ENCODE measurements at places on chromosomes 7 and 10.

DNA sequence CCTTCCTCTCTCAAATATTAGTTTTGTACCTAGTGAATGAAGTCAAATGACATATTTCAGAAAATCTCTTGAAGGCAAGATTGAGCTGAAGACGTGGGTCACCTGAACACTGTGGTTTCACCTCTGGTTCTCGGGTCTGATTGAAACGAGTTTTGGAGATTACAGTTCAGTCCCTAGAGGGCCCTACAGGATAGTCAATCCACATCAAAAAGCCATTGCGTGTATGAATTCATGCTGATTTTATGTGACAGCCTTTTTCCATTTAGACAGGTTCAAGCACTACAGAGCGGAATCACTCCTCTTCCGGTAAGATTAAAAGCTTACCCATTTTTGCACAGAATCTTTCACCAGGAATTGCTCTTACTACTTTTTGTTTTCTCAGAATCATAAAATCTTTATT lies 62.2 kb downstream of the VIM start:
- no peak for DNase-seq

- DNase-seq, result no peak
Measured at GRCh38 chr7:80916770-80917741, 1.8 kb downstream of the SEMA3C start.

DNA sequence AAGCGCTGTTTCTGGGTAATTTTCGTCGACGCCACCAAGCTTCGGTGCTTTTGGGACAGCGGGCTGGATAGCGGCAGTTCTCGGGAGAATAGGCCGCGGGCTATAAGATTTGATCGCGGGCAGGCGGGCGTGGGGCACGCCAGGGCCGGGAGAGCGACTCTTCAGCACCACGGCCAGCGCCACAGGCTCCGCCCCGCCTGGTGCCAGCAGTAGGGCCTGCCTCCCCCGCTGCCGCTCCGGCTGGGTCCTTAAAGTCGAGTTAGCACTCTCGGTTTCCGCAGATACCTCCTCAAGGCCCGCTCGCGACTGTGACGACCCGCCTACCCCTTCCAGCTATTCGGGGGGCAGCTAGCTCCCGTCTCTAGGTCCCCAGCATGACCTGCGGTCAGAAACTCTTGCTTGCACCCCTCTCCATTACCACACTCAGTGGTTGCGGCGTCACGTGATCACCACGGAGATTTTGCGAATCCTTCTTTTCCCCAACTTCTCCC lies 9.4 kb downstream of the NXPH1 start:
- peak; percentile 1 for DNase-seq

GRCh38 chr10:78456649-78457400 lies 423.2 kb downstream of the RPS24 start:
- DNase-seq, result no peak

DNA sequence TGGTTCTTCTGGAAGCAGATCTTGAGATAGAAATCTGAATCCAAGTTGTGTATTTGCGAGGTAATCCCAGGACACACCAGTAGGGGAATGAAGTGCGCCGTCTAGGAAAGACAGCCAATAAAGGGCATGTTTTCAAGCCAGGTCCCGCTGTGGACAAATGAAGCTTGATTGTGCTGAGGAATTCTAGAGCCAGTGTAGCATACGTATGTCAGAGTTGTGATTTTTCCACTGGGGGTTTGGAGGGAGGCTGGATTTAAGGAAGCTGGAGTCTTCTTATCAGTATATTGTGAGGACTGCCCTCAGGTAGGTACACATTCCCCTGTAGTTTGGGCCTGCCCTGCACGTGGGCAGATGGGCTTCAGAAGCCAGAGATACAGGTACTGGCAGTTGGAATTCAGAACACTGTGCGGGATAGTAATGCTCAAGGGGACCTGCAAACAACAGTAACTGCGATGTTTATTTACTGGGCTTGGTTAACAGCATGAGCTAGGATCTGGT lies 50.9 kb downstream of the GALNT11 start:
- DNase-seq, result no peak

GRCh38 chr10:70672165-70673042 lies at the start of gene ADAMTS14:
Gene ADAMTS14, plus strand, starts transcription at chr10:70672506. Its CDS starts 297 bp downstream, at chr10:70672803.
- DNase-seq, result no peak

DNA sequence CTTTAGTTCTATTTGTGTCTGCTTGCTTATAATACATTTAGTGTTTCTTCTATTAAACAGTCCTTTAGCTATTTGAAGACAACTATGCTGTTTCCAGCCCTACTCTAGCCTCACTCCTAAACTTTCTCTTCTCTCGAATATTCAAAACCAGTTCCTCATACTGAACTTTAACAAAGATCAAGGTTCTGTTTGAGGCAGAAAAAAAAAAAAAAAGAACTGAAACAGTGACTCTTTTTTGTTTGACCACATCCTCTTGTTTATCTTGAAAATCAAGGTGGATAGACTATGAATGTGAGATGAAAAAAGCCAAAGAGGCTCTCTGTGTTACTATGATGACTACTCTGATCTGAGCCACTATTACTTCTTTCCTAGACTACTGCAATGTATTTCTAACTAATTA lies 154.3 kb downstream of the ZNF365 start:
- no peak for DNase-seq

GRCh38 chr10:88999625-89000024 lies 9.0 kb downstream of the FAS start:
- DNase-seq, result no peak

DNA sequence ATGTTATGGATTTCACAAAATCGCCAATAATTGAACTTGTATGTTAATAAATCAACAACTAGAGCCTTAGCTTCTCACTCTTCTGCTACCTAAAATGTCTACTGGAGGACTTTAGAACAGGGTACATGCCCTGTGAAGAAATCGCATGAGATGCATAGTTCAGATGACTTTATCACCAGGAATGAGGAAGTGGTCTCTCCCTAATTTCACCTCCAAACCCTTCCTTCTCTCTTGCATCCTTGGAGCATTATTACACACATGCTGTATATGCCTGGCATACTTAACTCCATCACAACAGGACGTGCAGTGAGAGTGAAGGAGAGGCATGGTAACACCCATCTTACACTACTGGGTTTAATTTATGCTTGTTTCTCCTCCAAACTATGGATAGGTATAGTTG lies 27.8 kb downstream of the RHEB start:
- DNase-seq, result no peak

GRCh38 chr7:14767716-14768425 lies 134.7 kb downstream of the DGKB start:
- no peak for DNase-seq

GRCh38 chr10:90447831-90448230 lies 410.0 kb downstream of the HTR7 start:
- DNase-seq, result no peak

GRCh38 chr10:34956756-34957155 lies 133.4 kb downstream of the CUL2 start:
- DNase-seq, result no peak

DNA sequence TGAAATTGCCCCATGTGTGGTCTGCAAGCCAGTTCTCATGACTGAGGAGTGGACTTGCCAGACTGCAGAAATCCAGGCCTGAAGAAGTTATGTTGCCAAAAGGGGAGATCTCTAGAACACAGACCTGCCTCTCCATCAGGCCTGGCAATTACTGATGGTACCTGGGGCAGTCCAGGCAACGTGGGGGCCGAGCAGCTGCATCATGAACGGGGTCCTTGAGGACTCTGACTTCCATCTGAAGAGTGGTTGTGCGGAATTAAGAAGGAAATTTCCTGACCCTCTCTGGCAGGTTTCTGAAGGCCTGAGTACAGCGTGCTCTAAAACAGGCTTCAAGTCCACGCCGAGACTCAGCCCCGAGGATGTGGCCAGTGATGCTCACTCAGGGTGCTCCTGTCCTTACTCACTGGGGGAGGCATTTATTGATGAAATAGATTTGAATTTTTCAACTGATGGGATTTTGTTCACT lies 30.4 kb downstream of the RAMP3 start:
- DNase-seq, result no peak

GRCh38 chr10:89710753-89711152 lies 9.4 kb downstream of the KIF20B start:
- no peak for DNase-seq

DNA sequence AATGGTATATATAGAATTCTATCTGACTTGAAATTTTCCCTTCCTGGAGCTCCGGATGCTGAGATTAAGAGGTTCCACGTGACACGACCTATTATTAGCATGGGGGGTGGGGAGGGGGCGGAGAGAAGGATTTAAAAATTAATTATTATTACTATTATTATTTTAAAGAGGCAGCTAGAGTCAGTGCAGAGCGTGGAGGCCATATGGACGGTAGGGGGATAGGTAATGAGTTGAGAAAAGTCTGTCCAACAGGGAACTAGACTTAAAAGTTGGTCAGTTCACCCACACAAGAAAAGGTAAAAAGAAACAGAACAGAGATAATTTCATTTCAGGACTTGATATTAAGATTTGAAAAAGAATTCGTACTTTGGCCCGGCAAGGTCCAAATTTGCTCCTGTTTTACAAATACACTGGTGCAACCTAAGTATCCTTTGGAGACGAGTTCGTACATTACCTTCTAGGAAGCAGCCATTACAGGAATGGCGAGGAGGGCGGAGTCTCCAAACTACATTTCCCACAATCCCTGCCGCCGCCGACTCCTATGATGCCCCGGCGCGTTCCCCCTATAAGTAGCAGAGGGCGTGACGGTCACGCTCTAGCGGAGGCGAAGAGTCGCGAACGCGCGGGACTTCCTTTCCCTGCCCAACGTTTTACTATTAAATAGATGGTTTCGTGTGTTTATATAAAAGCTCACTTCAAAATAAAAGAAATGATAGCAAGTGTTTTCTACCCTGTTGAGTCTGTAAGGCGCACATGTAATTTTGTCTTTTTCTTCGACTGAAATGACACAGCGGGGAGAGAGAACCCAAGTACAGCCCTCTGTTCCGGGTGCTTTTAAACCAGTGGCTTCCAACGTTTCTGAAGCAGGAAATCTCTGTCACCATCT lies at the start of gene SMIM30:
TSS of gene SMIM30 (minus strand) at position 481 of the 886 bp plus-strand sequence. CDS start 976 bp downstream, outside the sequence.
- peak; percentile 70 for DNase-seq

DNA sequence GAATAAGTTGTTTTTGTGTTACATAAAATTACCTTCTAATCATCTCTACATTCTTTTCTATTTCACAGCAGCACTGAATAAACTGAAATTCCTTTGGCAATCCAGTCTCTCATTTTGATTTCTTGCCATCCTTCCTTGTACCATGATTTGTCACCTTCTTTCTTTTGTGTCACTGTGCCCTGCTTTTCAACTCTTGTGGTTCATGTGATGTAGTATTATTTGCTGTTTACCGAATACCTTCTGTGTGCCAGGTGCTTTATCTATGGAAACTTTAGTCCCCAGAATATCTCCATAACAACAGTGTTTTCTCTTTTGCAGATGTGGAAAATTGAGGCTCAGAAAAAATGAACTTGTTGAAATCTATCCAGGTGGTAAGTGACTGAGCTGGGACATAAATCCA lies 220.3 kb downstream of the STK31 start:
- DNase-seq, result no peak

DNA sequence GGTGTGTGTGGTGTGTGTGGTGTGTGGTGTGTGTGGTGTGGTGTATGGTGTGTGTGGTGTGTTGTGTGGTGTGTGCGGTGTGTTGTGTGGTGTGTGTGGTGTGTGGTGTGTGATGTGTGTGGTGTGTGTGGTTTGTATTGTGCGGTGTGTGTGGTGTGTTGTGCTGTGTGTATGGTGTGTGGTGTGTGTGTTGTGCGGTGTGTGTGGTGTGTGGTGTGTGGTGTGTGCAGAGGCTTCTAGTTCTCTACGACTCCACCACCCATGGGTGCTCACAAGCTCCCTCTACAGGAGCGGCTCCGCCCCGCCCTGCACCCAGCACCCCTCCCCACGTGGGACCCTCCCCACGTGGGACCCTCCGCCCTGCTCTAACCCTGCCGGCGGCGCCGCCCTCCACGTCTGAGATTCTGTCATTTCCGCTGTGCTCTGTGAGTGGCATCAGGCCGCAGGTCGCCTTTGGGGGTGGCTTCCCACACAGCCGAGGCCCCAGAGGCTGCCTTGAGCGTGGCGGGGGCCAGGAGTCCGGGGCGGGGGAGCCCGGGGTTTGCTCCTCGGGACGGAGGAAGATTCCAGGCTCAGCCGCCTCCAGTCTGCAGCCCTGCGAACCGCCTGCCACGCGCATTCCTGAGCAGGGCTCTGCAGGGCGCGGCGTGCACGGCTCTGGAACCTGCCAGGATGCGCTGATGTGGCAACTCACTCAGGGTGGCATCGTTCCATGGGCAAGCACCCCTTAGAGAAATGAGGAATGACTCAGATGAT lies 37.0 kb upstream of the DNAJB6 start:
- DNase-seq, result no peak

DNA sequence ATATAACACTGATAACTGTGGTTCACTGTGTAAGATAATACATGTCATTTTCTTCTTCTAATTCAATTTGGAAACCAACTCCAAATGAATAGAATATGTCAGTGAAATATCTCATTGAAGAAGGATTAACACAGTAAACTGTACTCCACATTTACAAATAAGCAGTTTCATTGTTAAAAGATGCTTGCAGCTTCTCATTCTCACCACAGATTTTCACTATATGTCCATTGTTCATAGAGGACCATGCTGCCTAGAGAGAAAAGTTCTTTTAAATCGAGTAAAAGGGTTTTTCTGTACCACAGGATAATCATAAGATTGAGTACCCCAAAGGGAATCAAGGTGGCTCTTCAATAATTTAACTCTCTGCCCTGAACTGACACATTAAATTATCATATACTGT lies 165.5 kb downstream of the LRRN3 start:
- DNase-seq, result no peak
